Panc1 (cell line): ENCODE measurements at places on chromosomes 2 and 18. TPM values are rescaled to one million over a fixed set of nuclear protein-coding genes. Genes with fewer than 3 reads are reported as not detected.

Gene MC4R
- total RNA-seq: not detected

Gene DOK6
- not detected for total RNA-seq

Gene SLC30A3
- total RNA-seq: 0.59 TPM

Gene ELOA2
- not detected for total RNA-seq

Gene UNC80
- total RNA-seq: 0.08 TPM

Gene LHCGR
- not detected for total RNA-seq

Gene ACMSD
- not detected for total RNA-seq

Gene ERFE
- 10.3 TPM for total RNA-seq

Gene ACTG2
- 0.23 TPM for total RNA-seq
